ENCODE measurements at places on chromosomes 2 and 18. TPM values are rescaled to one million over a fixed set of nuclear protein-coding genes. Genes with fewer than 3 reads are reported as not detected.

DNA sequence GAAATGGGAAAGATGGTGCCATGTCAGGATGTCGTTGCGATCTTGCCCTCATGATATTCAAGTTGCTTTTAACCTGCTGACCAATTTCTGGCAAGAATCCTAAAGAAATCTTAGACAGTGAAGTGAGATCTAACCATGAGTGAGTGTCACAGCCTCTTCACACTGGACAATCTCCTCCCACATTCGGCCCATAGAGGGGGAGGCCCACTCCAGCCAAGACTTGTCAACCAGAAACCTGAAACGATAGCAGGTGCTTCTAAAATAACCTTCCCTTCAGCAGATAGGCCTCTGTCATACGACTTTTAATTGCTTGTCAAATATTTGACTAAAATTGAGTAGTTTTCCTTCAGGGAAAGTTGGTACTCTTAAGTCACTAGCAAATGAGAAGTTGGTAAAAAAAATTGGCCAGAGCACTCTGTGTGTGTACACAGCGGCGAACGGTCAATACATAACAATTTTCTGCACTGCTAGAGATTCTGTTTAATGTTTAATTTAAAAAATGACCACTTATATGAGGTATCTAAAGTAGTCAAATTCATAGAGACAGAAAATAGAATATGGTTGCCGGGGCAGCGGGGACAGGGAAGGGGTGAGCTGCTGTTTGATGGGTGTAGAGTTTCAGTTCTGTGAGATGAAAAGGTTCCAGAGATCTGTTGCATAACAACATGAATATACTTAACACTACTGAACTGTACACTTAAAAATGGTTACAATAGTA is 110.2 kb downstream of the VAPA start:
- no peak for DNase-seq

- no peak for DNase-seq
These were observed 18.4 kb downstream of the GREB1 start for GRCh38 chr2:11552260-11552638.

The DSG1 gene
- not detected for total RNA-seq

DNA sequence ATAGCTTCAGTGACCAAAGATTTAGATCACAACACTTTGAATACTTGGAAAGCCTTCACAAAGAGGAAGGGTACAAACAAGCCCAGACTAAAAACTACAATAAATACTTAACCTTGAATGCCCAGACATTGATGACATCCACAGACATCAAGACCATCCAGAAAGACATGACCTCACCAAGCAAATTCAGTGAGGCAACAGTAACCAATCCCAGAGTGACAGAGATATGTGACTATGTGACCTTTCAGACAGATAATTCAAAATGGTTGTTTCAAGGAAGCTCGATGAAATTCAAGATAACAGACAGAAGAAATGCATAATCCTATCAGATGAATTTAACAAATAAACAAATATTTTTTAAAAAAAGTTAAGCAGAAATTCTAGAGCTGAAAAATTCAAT is 19.9 kb upstream of the EVA1A start:
- DNase-seq = no peak

- no peak for DNase-seq
These were observed 45.0 kb downstream of the DDX18 start for GRCh38 chr2:117859532-117859911.

DNA sequence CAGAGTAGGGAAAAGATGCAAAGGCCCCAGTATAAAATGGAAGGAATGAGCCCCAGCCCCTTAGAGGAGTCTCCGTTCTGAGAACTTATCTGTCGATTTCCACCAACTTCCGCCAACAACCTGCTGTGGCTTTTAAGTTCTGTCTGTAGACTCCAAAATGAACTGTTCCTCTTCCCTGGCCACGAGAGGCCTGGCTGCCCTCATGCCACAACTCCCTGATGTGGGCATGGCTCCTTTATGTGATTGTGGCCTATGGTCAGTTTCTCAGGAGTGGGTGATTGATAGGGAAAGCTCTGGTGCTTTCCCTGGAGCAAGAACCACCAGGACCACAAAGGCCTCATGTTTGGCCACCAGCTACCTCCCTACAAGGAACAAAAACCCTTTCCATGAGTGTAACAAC is 18.8 kb upstream of the CD207 start:
- DNase-seq = no peak

The GYPC gene
- 13.7 TPM for total RNA-seq

The ALKAL2 gene
- total RNA-seq = not detected

The PIEZO2 gene
- 10.7 TPM for total RNA-seq

The EHD3 gene
- total RNA-seq = 5.0 TPM

DNA sequence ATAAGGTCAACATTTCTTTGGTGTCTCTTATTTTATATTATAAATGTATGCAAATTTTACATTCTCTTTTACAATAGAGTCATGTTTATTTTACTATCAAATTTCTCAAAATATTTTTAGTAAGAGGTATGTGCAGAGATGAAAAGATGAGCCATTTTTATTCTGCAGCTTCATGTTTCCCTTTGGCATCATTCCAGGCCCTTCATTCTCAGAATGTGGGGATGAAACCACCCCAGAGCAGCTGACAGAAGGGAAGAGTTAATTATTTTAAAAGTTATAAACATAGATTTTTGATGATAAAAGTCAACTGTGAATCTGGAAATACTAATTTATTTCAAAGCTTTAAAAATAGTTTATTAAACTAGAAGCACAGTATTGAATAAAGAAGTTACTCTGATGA is 12.8 kb upstream of the FSHR start:
- peak; percentile 28 for DNase-seq

DNA sequence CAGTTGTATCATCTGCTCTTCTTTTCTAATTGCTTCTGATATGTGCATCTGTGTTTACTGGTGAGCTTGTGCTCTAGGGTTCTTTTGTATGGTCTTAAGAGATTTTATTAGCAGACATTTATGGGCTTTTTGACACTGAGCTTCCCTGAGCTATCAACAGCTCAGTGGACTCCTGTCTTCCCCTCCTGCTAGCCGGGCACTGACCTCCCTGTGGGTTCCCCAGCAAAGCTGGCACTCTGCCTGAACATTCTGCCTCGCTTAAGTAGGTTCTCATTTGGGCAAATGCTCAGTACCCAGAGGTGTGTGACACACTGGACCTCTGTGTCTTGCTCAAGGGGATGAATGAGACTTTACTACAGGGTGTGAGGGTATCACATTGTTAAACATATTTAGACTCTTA is 15.8 kb downstream of the TRAF3IP1 start:
- DNase-seq = peak; percentile 59

The KIAA2012 gene
- not detected for total RNA-seq

The CNGA3 gene
- total RNA-seq = 0.10 TPM

DNA sequence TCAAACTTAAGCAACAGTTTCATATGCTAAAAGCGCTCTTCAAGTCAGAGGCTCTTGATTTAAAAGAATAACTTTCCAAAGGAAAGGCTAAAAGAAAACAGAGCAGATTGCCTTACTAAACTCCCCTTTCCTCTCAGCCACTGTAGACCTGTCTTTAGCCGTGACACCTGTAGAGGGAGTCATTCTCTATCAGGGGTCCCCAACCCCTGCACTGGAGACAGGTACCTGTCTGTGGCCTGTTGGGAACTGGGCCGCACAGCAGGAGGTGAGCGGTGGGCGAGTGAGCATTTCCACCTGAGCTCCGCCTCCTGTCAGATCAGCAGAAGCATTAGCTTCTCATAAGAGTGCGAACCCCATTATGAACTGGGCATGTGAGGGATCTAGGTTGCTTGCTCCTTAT is 9.6 kb downstream of the SLC14A1 start:
- no peak for DNase-seq

The CCDC178 gene
- total RNA-seq = not detected

The SPDYA gene
- 1.3 TPM for total RNA-seq
